Stimulated activated CD4-positive, alpha-beta T cell treated with anti-CD3 and anti-CD28 coated beads, Interleukin-2, amount 100 ng/mL, for 4 hours (primary cell): ENCODE measurements at places on chromosomes 4 and X.

DNA sequence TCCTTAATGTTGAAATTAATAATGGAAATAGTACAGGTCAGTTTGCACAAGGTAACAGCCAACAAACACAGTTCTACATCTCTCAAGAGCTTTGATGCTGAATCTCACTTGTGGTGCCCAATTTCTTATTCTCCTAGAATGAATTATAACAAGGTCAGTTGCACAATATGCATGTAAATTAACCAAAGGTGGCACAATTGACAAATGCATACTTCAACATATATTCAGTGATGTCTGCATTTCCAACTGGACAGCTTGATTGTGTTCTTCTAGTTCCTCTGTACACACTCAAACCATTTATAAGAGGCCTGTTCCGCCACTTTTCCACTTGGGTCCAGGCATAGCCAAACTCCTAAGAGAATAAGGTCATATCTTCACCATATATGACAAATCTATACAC, 210.3 kb upstream of the EPHA5 start:
- DNase-seq, result no peak

DNA sequence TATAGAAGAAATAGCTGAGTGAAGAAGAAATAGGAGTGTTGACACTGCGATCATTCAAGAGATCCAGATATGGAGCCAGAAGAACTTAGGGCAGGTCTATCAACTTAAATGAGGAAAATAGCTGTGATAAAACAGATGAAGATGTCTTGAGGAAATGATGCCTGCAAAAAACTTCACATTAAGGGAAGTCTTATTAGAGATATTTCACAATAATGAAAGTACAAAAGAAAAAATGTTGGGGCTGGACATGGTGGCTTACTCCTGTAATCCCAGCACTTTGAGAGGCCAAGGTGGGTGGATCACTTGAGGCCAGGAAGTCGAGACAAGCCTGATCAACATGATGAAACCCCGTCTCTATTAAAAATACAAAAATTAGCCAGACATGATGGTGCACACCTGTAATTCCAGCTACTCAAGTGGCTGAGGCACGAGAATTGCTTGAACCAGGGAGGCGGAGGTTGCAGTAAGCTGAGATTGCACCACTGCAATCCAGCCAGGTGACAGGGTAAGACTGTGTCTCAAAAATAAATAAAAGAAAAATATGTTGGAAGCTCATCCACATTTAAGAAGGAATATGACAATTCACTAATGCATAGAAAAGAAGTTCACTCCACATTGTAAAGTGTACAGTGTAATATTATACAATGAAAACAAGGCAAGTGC, 56.3 kb downstream of the PKD2 start:
- DNase-seq, result no peak

GRCh38 chrX:126165721-126166461, at the start of gene DCAF12L2:
Gene DCAF12L2, minus strand, starts transcription at chrX:126166289. Its CDS starts 365 bp downstream, at chrX:126165924.
- DNase-seq, result no peak

DNA sequence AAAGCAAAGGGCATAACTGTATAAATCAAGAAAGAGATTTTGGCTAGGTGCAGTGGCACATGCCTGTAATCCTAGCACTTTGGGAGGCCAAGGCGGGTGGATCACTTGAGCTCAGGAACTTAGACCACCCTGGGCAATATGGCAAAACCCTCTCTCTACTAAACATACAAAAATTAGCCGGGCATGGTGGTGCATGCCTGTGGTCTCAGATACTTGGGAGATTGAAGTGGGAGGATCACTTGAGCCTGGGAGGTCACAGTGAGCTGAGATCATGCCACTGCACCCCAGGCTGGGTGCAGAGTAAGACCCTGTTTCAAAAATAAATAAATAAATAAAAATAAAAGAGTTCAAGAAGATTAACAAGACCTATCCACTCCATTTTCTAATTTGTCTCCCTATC, 227.3 kb downstream of the SOWAHB start:
- DNase-seq, result no peak

GRCh38 chrX:153499341-153499740, 4.6 kb downstream of the BGN start:
- no peak for DNase-seq

- DNase-seq, result no peak
Observed at GRCh38 chr4:90357117-90357710, 230.0 kb downstream of the CCSER1 start.

GRCh38 chr4:10020106-10020505, 1.2 kb downstream of the SLC2A9 start:
- DNase-seq, result no peak

GRCh38 chr4:100838286-100838685, 320.5 kb upstream of the EMCN start:
- DNase-seq, result no peak

GRCh38 chr4:89256203-89256800, 51.3 kb downstream of the GPRIN3 start:
- DNase-seq, result no peak

DNA sequence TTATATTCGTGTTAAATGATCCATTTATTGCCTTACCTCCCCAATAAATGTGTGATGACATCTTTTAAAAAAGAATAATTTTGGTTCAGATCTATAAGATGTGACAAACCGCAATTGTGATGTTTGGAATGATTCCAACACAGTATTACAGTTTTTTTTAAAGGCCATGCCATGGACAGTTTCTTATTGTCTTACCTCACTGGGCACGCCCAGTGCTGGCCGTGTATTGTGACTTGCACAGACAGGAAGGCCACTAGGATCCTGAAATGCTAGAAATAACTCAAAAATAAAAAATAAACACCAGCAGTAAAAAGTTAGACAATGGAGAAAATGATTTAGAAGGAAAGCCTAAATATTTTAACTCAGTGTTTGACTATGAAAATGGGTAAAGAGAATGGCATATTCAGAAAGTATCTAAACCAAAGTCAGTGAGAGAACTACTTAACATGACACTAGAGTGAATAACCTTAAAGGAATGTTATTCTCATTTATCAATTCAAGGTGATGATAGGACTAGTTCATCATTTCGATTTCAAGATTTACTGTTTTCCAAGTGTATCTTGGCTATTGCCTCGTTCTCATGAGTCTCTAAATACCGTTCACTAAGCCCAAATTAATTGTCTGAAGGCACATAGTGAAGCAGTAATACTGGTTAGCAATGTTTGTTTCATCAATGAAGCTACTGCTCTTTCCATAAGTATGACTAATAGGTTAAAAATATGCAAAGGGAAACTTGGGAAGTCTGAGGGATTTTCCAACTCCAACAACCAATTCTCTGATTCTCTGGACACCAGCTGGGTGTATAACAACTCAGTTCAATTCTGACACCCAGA, 46.1 kb upstream of the VEGFC start:
- no peak for DNase-seq

DNA sequence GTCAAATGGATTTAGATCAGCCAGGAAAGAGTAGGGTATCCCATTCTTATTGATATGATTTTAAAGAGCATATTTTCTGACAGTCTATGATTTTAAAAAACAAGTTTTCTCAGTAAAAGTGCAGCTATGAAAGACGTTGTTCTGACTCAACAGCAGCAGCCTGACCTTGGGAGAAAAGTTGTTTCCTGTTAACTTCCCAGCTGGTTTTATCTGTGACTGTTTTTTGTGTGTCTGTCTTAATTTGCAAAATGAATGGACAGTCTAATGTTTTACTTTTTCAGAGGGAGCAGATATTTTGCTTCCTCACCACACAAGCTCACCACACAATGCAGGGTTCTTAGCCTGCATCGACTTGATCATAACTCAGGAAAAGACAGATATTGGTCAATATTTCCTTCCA, 764 bp upstream of the MTHFD2L start:
- no peak for DNase-seq

- DNase-seq, result no peak
Observed at GRCh38 chrX:94942603-94943002, 1268.6 kb downstream of the FAM133A start.

GRCh38 chr4:55397126-55397436, 1.3 kb downstream of the TMEM165 start:
- no peak for DNase-seq

DNA sequence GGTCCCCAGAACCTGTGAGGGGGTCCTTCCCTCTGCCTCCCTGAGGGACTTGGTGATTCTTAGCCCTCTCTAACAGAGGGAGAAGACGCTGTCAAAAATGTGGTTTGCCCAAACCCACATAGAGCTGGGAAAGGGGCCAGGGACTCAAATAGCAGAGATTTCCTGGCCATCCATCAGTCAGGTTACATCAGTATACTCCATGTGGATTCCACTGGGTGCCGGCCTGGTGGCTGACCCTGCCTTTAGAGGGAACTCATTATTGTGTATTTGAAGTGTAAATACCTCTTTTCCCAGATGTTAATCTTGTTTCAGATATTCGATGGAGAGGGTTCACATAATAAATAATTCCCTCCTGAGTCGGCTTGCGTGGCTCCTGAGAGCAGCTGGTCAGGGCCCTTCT, 130.3 kb downstream of the TBL1X start:
- no peak for DNase-seq

DNA sequence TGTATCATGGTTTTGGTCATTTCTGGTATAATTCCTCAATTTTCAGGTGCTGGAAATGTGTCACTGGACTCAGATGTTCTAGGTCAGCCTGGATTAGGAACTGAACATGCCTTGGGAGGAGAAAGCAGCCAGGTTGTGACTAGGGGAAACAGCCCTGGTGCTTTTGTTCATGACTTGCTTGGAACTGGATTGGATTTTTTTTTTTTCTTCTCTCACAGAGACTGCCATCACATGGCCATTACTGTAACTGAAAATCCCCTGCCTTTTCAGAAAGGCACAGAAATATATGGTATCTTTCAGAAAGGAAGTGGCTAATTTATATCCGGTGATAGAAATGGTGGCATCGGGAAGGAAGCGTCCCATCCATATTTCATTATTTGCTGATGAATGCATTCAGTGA, 34.6 kb downstream of the SEPTIN11 start:
- DNase-seq, result no peak

GRCh38 chrX:331825-332495, 13.4 kb upstream of the GTPBP6 start:
- no peak for DNase-seq

DNA sequence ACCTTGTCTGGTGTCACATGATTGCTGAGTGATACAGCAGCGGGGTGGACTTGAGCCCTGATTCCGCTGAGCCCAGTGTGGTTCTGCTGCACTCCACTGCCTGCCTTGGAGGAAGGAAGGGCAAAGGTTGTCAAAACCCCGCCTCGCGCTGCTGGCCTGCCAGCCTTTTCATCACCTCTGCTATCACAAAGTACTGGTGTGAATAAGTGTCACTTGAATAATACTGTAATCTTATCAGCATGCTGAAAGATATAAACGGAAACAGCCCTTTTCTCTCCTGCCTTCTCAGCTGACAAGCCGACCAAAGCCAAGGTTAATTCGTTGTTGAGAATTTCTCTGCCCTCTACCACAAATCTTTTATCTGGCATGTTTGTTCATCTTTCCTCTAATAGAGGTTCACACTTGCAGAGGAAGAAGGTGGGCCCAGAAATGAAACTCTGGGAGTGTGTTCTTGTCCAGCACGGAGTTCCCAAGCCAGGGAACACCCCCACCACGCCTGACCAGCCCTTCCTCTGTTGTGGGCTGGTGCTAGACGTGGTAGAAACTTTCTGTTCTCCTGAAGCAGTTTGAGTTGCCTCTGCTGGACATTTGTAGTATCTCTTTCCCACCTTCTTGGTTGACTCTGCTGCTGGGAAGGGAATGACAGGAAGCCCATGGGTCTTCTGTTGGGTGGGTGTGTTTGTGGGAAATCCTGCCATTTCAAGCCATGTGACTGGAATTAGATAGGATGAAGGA, 21.5 kb downstream of the FHDC1 start:
- no peak for DNase-seq

- DNase-seq, result peak; percentile 17
Observed at GRCh38 chr4:48139691-48140090, 5.6 kb upstream of the TXK start.

GRCh38 chr4:14671146-14671545, 331.1 kb upstream of the CPEB2 start:
- DNase-seq, result no peak

GRCh38 chrX:29530501-29530900, 684.9 kb upstream of the MAGEB2 start:
- no peak for DNase-seq

- no peak for DNase-seq
Observed at GRCh38 chrX:150047818-150048217, 109.5 kb upstream of the EOLA2 start.

- DNase-seq, result no peak
Observed at GRCh38 chrX:149508467-149508866, 3.4 kb upstream of the IDS start.

- no peak for DNase-seq
Observed at GRCh38 chrX:24732766-24733500, 39.2 kb downstream of the POLA1 start.

DNA sequence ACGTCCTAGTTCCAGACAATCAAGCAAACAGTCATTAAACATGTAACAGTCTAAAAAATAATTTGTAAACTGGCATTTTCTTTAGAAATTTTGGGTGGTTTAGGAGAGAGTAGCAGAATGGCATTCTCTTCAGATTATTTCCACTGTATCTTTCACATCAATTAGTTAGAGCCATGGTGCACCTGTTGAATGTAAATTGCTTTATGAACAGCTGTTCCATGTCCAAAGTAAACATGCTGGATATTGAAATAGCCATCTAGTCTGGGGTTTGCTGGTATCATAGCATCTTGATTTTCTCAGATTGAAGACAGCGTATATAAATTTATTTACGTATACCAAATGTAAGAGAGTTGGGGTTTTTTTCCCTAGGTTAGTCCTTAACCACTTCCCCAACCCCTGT, 143.6 kb downstream of the RCHY1 start:
- no peak for DNase-seq

- DNase-seq, result no peak
Observed at GRCh38 chr4:82780752-82781231, 17.8 kb downstream of the SCD5 start.

DNA sequence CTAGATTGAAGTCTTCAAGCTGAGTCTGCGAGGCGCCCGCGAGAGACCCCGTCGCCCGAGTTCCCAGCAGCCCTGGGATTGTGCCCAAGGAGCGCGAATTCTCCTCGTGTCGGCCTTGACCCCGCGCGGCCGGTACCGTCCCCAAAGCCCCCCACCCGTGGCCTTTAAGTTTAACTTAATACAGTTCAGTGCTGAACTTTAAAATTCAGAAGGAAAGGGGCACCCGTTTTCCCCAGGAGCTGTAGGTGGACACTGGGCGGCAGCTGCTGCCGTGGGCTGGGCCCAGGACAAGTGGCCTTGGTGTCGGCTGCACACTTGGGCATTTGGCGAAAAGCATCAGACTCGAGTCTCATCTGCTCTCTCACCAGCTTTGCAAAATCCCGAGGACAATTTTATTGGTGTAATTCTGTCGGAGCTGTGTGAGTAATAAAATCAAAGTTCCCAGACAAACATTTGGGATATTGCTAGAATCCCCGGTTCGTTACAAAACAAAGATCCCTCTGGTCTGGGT, 634 bp downstream of the CWH43 start:
- DNase-seq, result no peak

- no peak for DNase-seq
Observed at GRCh38 chr4:62118558-62118957, 918.4 kb downstream of the ADGRL3 start.
